ENCODE measurements at places on chromosomes 11 and 22.

- no peak for DNase-seq
Measured at GRCh38 chr22:21022955-21023614, 8.1 kb downstream of the P2RX6 start.

GRCh38 chr11:34972892-34973291 is 56.5 kb downstream of the PDHX start:
- no peak for DNase-seq

- DNase-seq: no peak
Measured at GRCh38 chr11:130785380-130786116, 130.7 kb downstream of the SNX19 start.

- no peak for DNase-seq
Measured at GRCh38 chr22:27154717-27155116, 497.3 kb downstream of the MIAT start.

- DNase-seq: no peak
Measured at GRCh38 chr11:113932788-113933187, 28.2 kb downstream of the HTR3B start.

GRCh38 chr11:69261116-69261515 is 32.8 kb upstream of the MYEOV start:
- DNase-seq: no peak

DNA sequence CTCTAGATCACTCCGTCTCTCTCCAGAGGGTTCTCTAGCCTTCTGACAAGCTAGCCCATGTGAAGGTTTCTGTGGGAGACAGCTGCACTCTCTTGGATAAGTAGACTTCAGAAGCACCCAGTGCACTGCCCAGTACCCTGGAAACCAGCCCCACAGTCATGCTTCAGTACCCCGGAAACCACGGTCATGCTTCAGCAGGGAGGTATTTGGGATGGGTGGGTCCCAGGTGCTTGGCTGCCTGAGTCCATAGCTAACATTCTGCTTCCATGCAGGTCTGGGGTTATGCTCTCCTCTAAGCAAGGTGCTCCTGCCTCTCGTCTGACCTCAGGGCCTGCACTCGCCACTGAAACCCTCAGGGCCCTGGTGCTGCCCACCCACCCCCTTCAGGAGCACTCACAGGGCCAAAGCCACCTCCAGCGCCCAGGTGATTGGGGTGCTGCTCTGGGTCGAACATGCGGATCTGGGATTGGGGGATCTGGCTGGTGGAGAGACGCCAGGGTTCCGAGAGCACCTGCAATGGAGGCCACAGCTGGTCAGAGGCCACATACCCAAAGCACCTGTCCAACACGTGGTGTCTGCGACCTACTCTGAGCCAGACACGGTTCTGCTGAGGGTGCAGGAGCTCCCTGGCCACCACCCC is 7.3 kb upstream of the SYCE3 start:
- DNase-seq: no peak

DNA sequence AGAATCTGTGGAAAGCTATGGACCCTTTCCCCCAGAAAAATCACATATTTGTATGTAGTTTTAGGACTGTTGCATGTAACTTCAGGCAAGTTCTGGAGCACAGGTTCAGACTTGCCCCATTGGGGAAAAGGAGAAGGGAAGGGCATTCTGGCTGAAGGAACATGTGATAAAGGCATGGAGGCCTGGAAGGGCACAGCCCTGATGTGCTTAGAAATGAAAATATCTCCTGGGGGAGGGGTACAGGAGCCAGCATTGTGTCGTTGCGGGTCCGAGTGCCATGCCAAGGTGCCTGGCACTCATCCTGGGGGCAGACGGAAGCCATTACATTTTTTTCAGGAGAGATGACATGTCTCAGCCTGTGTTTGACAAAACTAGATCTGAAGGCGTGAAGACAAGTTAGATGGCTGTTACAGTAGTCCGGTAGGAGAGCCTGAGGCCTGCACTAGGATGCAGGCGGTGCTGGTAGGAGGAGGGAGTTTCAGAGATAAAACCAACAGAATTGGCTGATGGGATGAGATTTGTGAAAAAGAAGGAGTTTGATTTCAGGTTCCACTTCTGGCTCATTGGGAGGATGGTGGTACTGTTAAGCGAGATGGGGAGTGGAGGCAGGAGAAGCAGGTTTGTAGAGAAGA is 96.9 kb downstream of the TEAD1 start:
- no peak for DNase-seq

DNA sequence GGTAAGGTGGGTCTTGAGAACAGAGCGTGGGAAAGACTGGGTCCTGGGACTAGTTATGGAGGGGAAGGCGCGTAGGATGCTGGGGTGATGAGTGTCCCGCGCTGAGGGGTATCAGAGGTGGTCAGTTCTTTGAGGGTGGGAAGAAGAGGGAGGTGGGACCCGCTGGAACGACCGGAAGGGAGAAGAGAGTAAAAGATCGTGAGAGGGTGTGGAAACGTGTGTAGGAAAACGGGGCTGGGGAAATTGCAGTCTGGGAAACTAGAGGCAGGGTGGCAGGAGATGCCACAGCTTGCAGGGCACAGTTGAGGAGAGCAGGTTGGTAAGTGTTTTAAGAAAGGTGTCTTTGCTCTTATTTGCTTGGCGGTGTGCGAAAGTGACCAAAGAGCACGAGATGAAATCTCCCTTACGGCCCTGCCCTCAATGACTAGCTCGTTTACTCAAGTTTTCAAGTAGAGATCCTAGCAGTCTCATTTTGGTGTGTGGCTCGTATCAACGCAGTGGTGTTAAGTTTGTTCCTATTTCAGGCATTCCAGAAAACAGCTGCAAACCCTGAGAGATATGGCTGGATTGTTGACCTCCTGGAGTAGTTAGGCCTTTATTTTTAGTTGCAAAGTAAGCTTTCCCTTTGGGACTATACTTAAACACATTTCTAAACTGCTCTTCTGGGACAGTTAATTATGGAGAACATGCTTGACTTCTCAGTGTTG is 615 bp downstream of the STT3A start:
- DNase-seq: peak; percentile 16

- peak; percentile 59 for DNase-seq
Measured at GRCh38 chr11:6353367-6353987, 33.2 kb upstream of the CAVIN3 start.

DNA sequence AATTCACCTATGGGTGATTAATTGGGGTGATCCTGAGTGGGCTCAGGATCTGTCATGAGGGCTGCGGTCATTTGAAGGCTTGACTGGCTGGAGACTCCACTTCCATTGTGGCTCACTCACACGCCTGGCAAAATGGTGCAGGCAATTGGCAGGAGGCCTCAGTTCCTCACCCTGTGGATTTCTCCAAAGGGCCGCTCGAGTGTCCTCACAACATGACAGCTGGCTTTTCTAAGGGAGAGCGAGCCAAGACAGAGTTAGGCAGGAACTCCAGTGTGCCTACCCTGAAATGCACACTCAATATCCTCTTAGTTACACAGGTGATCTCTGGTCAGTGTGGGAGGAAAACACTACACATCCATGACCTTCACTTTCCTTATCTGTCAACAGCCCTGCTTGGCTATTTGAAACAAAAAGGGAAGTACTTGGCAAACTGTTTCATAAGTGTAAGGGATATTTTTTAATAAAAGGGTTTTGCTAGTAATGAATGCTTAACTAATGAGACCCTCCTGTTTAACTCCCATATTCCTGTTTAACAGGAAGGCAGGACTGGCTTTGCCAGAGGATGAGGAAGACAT is 25.7 kb downstream of the OSBP2 start:
- no peak for DNase-seq

DNA sequence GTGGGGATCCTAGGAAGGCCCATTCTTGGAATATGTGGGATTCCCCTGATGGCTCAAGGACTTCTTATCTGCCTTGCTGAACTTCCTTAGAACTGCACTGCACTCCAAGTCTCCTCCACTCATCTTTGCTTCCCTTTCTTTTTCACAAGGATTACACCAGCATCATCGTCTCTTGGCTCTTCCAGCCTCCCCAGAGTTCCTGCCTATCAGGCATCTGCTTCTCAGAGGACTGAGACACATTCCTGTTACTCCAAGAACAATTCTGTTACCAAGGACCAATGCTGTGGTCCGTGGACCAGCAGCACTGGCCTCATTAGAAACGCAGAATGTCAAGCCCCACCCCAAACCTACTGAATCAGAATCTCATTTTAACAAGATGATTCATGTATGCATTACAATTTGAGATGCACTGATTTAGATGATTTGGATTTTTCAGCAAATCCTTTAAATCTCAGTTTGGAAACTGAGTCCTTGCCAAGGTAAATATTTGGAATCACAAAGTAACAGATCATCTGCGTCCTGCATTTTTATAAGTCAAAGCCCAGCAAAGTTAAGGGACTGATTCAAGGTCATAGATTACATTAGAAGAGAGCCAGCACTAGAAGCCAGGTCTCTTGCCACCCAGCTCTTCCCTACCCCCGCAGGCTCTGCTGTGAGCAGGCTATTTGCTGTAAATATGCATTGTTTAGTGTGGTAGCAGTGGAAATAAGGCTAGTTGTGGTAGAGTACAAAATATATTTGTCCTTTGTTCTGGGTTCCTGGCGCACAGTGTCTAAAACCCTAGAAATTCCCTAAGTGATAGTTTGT is 110.9 kb downstream of the SWAP70 start:
- no peak for DNase-seq

DNA sequence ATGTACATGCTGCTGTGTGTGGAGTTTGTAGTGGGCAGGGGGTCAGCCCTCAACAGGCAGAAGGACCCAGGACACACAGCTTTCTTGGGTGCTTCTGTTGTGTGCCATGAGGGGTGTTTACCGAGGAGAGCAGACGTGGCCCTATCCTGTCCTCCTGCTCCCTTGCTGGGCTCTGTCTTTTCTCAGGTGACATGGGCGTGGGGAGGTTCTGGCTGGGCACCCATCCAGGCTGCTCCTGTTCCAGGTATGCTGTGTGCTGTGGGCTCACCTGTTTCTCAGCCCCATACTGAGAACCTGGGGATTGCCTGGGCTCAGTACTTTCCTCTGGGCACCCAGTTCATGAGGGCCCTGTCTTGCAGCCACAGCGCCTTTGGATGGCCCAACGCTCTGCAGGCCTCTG is 23.3 kb downstream of the MICALL1 start:
- no peak for DNase-seq

DNA sequence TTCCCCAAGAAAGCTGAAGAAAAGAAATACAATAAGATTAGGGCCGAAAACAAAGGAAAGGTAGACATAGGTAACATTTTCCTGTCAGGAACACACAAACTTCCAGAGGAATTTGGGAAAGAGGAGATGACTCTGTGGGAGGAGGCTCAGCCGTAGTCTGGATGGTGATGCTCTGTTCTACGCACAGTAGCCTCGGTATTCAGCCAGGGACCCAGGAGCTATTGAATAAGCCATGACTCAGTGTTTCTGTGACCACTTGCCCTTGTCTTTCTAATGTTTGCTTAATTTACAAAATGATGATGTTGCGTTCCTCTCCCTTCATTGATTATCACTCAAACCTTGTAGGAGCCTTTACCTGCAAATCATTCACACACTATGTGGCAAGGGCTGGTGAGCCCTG is 745.0 kb downstream of the NTM start:
- DNase-seq: no peak

- no peak for DNase-seq
Measured at GRCh38 chr11:76456571-76456970, 11.8 kb downstream of the EMSY start.

DNA sequence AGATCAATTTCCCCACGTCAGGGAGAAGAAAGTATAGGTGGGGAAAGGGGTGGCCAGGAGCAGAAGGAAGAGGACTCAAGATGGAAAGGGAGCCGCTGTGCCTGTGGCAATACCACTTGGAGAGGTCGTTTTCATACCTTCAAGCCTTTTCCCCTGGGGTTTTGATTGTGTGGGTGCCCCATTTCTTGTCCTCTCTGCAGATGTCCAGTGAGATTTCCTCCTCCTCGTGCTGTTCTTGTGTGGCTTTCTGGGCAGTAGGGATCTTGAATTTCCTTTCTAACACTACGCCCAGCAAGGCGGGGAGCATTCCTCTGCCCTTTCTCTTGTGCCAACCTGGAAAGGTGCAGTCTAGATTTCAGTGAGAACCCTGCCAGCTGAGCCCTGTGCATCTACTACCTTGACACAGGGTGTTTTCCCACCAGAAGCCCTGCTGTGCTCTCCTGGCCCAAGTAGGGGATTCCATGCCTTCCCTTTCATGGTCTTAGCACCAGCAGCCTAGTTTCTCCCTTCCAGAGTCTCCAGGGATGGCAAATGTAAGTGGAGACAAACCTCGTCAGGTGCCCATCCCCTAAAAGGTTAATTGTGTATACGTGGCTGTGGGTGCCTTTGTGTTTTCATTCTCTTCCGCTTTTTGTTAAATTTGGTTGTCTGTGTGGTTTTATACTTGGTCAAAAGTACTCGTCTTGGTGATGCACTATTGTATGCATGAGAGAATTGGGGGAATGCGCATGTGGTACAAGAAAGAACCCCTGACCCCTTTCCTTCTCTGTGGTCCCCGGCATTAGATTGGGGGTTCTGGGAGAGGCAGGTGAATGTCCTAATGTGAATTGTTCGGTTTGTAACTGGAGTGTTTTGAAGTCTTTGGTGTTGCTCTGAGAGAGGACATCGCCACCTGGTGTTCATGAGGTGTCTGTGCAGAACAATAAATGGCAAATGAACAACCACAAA is 71.4 kb upstream of the MPEG1 start:
- peak; percentile 65 for DNase-seq

DNA sequence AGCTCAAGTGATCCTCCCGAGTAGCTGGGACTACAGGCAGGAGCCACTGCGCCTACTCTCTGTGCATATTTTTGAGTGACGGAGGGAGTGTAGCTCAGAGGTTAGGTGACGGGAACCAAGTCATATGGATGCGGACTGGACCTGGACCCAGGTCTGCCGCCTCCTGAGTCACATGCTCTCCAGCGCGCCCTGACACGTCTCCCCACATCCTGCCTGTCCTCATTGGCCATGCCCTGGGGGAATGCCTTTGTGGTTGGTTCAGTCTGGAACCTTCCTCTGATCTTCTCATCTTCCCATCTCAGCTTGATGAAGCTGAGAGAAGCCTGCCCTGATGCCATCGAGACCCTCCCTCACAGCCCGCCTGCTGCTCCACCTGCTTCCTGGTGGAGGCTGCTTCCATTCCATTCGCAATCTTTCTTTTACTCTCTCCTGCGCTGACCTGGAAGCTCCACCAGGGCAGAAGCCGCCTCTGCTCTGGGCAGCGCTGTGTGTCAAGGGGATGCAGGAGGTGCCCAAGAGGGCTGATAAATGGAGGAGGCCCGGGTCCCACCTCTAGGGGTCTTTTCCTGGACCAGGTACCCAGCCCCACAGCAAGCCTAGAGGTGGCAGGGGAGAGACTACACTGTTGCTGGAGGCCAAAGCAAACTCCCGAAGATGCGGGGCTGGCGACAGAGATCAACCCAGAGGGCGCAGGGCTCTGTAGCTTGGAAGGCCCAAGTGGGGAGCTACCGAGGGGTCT is 13.9 kb upstream of the BAIAP2L2 start:
- no peak for DNase-seq

DNA sequence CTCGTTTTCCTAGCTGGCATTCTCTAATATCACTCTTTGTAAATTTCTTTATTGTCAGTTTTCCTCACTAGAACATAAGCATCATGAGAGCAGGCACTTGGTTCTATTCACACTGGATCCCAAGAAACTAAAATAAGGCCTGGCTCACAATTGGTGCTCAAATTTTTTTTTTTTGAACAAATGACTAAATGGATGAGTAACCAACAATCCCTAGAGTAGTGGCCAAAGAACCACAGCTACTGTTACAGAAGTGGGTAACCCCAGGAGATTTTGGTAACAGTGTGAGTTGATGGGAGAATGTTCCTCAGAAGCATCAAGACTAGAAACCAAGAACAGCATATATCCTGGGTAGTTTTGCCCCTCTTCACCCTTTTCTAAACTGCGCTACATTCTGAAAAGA is 572.6 kb downstream of the INSC start:
- no peak for DNase-seq
